ENCODE measurements at places on chromosomes 11 and 22. TPM values are rescaled to one million over a fixed set of nuclear protein-coding genes. Genes with fewer than 3 reads are reported as not detected.

The ATF4 gene
- 356 TPM for total RNA-seq

The SCARF2 gene
- total RNA-seq, result 14.6 TPM

The ETS1 gene
- 5.2 TPM for total RNA-seq

The KCNJ5 gene
- total RNA-seq, result 1.1 TPM

The CCDC188 gene
- total RNA-seq, result 3.3 TPM

The APOA4 gene
- total RNA-seq, result not detected

The DTX4 gene
- total RNA-seq, result 54.5 TPM

The LMNTD2 gene
- 19.3 TPM for total RNA-seq

The APOL5 gene
- not detected for total RNA-seq

The CYB5R3 gene
- 77.3 TPM for total RNA-seq

The CRYBB3 gene
- total RNA-seq, result 1.0 TPM

The NUDT8 gene
- total RNA-seq, result 5.1 TPM

The B3GAT1 gene
- total RNA-seq, result 6.3 TPM

The C11orf42 gene
- total RNA-seq, result not detected

The PARVA gene
- 49.3 TPM for total RNA-seq

The ANO5 gene
- total RNA-seq, result 6.5 TPM

Measured in progenitor cell of endocrine pancreas (in vitro differentiated cells).